Activated gamma-delta T cell treated with anti-CD3 and anti-CD28 coated beads, Interleukin-2, amount 50 U/mL, for 16 hours (primary cell): ENCODE measurements at places on chromosomes 4 and X.

- no peak for DNase-seq
These were observed 140.0 kb upstream of the GUCY1A1 start for GRCh38 chr4:155526452-155527169.

DNA sequence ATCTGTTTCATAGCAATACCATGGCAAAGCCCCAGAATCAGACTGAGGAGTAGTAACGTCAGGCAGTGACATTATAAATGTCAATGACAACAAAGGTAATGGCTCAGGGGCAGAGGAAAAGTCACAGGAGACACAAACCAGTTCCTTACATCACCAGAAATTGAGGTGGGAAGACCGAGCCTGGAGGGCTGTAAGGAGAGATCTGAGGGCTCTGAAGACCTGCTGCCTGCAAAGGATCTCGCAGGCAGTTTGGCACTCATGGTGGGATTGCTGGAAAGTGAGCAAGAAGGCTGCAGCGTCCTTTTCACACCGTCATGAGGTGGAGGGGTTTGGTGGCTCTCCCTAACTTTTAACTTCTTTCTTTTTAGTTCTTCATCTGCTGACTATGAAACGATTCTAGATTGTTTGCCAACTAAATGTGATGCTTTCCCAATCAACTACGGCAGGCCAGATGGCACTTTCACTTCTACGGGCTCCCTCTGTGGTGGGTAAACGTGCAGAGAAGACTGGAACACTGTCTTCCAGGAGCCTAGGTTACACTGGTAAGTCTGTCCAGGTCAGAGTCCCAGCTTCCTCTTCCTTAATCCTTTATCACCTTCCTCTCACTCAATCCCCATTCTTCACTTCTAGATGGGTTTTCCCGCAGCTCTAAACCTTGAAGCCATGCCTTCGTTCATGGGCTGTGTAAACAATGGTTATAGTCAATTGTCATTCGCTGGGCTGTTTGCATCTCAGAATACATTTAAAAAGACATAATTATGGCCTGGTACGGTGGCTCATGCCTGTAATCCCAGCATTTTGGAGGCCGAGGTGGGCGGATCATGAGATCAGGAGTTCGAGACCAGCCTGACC, 58.2 kb downstream of the TBC1D9 start:
- DNase-seq: no peak

DNA sequence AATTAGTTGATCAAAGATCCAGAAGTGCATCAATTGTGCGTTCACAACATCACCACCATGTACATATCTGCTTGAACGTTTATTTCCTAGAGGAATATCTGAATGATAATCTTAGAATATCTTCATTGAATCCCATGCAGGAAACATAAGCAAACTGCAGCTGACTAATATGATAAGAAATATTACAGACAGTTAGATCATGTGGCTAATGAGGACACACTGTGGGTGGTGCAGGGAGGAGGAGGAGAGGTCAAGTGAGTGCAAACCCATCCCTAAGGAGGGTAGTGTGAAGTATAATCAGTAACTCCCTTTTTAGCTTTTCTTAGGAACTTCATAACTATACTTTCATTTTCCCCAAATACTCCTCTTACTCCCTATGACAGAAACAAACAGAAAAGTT, 58.3 kb upstream of the HPGD start:
- no peak for DNase-seq

- peak; percentile 12 for DNase-seq
These were observed 126.7 kb upstream of the MBNL3 start for GRCh38 chrX:132615391-132616131.

GRCh38 chr4:127118681-127119080, 514.1 kb upstream of the INTU start:
- DNase-seq: no peak

DNA sequence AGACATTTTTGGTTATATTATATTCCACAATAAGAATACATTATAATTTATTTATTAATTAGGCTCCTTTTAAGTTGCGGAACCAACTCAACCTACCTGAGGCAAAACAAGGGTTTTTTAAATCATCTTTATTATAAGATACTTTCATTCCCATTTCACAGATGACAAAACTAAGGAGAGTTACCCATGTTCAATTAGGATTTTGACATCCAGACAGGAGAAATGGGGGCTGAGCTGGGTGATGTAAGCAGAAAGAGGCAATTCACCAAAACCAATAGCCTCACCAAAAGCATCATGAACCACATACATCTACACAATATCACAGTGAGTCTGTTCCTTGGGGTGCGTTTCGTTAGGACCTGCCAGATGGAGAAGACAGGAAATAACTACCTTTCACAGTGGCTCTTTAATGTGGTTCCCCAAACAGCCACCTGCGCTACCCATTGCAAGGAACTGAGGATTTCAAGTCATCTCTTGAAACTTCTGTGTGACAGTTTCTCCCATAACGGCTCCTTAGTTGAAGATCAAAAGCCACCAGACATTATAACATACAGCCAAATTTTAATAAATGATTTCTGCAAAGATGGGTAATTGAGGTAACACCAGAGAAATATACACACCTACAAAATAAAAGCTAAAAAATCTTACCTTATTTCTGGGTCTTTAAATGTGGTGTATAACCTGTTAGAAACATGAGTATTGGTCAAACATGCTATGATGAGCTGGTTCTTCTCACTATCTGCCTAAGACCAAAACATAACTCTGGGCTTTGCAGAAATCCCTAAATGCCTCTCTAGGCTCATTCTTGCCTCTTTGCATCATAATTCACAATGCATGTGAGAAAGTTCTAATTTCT, 190.6 kb upstream of the LEF1 start:
- DNase-seq: no peak

DNA sequence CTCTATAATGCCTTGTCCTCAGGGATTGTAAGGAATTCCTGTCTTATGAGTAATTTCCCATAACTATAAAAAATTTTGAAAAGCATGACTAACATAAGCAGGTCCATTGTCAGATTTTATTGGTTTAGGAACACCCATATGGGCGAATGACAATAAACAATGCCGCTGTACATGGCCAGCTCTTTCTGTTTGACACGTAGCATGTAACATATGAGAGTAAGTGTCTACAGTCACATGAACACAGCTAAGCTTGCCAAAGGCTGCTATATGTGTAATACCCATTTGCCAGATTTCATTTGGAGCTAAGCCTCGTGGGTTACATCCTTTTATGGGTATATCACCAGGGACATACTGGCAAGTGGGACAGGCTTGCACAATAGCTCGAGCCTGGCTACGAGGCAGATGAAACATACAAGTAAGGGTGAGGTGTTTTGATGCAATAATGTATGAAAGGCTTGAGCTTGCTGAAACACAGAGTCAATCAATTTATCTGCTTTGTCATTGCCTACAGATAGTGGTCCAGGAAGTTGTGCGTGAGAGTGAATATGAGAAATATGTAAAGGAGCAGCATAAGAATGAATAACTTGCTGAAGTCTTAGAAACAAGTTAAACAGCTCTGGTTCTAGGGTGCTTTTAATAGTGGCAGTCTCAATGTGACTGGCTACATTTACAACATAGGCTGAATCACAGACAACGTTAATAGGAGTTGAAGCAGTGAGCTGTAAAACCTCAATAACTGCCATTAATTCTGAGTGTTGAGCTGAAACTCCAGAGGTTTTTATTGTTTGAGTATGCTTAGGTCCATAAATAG, 67.4 kb upstream of the UGT2B10 start:
- DNase-seq: no peak

DNA sequence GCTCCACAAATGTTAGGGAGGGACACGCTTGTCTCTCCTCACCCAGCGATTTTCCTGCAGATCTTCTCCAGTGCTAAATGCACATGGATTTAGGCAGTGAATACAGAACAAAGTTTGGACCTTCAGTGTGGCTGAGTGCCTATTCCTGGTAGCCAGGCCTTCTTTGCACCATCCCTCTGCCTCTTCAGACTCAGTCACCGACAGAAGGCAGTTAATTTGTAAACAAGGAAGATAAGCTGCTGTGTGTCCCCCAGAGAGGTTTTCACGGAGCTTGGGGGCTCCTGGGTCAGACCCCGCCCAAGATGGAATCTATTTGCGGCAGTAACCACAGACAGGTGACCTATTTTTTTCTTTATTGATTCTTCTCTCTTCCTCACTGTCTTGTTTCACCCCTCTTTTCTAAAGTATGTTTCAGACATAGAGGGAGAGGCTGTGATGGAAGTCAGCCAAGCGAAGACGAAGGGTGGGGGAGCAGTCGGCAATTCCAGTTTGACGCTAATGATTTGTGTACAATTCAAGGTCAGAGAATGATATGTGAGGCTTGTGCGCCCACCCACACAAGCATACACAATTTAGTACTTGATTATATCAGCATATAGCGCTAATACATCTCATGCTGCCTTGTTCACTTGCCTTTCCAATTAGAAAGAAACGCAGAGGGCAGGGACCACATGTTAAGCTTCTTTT, 200.8 kb downstream of the MGST2 start:
- DNase-seq: no peak

DNA sequence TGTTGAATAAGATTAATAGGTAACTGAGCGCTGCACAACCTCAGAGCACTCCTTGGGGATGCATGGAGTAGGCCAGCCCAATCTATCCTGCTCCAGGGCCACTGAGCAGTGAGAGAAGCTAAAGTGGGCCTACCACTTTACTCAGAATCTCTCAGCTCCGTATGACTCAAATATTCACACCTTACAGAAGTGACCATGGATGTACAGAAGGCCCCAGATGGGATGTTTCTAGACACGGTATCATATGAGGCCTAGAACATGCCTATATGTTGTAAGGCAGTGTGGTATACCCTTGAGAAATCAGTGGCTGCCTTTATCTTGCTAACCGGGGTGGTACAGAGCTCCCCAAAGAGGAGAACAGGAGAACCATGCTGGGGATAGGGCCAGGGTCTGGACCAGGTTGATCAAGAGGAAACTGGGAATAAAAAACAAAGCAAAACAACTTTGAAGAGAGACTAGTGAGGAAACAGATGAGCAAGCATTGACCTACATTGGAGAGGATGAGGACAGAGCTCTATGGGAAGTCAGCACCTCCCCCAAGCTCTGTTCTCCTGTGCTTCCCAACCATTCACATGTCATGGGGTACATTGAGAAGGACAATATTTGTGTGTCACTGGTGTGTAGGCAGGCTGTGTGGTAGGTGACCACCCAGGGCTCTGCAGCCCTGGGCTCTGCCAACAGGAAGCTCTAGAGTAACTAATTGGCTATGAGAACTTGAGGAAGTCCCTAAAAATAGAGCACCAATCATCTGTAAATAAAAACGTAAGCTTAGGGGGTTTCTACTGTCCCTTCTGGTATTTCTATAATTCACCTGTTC, 31.4 kb downstream of the HOPX start:
- no peak for DNase-seq

GRCh38 chrX:45164995-45165394, 35.7 kb downstream of the DIPK2B start:
- DNase-seq: no peak

DNA sequence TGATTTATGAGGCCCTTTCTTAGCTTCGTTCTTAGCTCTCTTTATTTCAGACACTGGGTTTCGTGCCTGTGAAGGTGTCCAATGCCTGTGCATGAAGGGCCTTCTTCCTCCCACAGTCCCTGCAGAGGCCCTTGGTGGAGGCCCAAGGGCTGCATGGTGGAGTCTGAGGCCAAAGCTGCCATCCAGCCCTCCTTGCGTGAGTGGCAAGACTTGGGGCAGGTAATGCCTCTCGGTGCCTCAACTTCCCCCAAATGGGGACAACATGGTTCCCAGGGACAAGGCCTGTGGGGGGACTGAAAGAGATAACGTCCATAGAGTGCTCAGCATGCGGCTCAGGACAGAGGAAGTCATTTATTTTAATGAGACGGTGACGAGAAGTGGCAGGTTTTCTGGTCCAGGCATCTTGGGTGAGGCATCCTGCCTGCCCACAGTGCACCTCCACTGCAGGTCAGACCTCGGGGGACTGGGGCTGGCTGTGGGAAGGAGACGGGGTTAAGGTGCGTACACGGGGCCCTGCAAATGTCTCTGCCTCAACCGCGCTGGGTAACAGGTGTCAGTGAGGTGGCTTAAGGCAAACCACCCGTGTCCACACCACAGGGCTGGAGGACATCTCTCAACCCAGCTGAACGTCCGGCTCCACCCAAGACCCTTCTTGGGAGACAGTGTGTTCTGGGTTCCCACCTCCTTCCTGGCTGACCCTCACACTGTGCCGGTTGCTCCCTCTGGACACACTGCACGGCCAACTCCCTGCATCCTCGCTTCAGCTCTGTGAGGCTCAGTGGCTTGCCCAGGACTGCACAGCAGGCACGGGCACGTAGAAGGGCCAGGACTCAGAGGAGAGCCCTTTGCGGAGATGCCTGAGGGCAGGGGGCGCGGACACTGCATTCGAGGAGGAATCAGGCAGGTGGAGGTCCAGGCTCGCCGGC, 50.5 kb downstream of the PSAPL1 start:
- no peak for DNase-seq

DNA sequence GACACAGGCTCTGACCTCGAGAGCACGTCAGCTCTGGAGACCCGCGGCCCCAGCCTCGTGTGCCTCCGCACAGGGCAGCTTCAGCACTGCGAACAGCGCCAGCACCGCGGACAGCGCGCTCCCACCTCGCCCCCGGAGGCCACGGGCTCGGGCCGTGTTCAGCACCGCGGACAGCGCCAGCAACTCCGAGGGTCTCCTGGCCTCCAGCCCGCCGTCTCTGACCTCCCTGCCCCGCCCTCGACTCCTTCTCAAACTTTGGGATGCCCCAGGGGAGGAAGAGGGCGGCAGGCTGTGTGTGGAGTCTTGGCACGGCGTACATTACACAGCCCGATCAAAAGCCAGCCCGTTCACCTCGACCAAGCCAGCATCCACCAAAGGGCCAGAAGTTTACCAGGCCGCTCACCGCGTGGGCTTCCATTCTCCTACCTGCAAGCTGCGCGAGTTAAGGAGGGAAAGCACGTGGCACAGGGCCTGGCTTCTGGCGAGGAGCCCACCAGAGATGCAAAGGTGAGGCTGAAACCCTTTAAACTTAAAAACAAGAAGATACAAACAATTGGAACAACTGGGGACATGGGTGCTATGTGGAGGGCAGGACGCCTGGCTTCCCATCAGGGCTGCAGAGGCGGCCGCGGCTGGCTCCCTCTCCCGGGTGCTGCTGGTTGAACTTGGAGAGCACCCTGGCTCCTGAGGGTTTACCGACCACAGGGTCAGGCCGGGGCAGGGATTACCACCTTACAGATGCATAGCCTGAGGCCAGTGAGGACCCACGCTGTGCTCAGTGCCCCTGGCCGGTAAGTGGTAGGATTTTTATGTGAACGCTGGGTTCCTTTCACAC, 4.5 kb upstream of the NKX1-1 start:
- no peak for DNase-seq

- DNase-seq: no peak
These were observed 95.2 kb downstream of the GPAT3 start for GRCh38 chr4:83631066-83631465.

DNA sequence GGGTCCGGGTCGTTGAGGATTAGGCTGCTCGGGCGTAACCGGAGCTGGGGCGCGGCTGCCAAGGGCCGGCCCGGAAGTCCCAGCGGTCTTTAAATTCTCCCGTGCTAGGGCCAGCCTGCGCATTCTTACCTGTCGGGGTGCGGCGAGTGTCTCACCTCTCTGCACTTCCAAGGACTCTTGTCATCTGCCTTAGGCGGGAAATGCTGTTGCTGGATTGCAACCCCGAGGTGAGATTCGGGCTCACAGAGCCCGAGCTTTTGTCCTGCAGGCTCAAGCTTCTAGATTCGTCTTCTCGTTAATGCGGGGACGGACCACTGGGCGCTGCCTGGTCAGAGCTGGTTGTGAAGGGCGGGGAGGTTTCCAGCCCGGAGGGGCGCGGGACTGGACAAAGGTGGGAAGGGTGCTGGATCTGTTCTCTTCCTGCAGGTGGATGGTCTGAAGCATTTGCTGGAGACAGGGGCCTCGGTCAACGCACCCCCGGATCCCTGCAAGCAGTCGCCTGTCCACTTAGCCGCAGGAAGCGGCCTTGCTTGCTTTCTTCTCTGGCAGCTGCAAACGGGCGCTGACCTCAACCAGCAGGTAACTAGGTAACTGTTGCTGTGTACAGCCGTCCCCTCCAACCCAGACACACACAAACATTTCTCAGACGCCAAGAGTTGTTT, at the start of gene ANKRD37:
Gene ANKRD37, plus strand, starts transcription at position 118 of the 662 bp plus-strand sequence. Its CDS starts 83 bp downstream, at position 201.
- DNase-seq: no peak
